Hindlimb muscle (tissue), 1 donor: ENCODE measurements at places on chromosomes 2 and 18.

DNA sequence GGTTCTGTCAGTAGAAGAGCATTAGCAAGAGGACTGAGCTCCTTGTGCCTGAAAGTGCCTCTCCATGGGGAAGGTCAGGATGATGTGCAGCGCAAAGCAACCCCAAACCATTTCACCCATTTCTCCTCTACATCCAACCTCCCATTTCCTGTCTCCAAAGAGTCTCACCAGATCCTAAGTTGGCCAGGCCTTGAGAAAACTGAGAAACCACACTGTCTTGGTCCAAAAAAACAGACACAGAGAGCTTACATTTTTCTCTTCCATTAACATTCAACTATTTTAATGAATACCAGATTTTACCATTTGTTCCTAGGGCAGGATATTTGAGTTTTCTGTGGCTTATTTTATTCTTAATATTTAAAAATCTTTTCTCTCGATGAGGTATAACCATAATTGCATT lies 195.0 kb downstream of the EPHA4 start:
- DNase-seq, result no peak

GRCh38 chr2:219455581-219455980 lies 20.9 kb downstream of the SPEG start:
- no peak for DNase-seq

DNA sequence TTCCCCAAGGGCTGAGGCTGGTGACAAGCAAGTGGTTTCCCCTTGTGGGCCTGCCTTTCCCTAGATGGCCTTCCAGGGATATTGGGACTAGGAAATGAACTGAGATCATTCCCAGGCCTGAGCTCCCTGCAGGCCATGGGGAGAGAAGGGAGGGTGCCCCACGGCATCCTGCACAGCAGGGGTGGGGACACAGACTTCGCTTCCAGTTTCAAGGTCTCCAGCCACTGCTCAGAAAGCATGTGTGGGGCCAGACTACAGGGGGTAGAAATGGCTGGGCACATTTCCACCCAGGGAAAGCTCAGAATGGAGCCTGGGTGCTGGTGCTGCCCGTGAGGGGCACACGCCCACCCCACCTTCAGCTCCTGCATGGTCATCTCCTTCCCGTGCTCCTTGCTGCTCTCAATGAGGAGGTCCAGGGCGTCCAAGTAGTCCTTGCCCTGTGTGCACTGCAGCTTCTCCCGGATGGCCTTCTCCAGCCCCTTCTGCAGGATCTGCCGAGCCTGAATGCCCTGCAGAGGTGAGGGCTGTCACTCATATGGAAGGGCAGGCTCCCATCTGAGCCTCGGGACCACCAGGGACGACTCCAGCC lies 13.2 kb downstream of the CYP26B1 start:
- DNase-seq, result no peak

DNA sequence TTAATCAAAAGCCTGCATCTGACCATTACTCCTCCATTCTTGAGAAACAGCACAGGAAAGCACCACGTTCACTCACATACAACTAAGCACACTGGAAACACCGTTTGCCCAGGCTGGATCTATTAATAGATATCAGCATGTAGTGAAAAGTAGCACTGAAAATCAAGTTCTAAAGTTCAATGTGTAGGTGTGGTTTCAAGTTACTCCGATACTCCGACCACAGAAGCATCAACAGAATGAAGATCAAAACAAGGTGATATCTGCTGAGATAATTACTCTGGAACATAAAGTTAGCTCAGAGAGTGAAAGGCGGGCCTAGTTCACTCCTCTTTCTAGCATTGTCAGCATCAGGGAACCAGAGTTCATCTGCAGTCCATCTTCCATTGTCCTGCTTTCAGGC lies 1367.4 kb upstream of the ACVR2A start:
- DNase-seq, result no peak

DNA sequence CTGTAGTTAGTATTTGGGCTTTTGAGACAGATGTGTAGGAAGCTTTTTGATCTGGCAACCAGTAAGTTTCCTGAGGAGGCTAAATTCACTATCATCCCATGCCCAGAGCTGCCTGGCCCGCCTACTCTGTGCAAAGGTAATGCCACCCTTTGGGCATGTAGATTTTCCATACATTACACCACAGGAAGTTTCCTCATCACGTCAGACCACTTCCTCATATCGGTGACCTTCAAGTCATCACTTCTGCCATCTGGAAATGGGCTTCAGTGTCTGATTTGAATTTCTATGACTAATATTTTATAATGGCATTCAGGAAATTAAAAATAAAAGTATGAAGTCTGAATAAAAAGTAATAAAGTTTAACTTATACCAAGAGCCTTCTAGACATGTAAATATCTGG lies 825.4 kb downstream of the DCDC2C start:
- DNase-seq, result no peak

DNA sequence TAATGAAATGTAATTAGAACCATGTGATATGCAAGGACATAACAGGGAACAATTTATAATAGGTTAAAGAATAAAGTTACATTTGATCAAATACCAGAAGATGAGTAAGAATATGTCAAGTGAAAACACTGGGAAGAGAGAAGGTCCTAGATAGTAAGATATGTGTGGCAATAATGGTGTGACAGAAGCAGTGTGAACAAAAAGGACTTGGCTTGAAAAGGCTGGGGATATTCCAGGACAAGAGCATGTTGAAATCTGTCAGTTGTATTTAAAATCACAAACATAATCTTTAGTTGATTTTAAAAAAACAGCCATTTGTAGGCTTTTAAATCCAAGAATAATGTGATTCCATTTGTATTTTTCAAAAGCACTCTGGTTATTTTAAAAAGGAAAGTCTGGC lies 1399.9 kb upstream of the SLC39A10 start:
- DNase-seq, result no peak

- no peak for DNase-seq
These were observed 3.9 kb downstream of the INPP5D start for GRCh38 chr2:233063976-233064411.

- DNase-seq, result no peak
These were observed 13.2 kb downstream of the ZNF804A start for GRCh38 chr2:184611361-184612085.

DNA sequence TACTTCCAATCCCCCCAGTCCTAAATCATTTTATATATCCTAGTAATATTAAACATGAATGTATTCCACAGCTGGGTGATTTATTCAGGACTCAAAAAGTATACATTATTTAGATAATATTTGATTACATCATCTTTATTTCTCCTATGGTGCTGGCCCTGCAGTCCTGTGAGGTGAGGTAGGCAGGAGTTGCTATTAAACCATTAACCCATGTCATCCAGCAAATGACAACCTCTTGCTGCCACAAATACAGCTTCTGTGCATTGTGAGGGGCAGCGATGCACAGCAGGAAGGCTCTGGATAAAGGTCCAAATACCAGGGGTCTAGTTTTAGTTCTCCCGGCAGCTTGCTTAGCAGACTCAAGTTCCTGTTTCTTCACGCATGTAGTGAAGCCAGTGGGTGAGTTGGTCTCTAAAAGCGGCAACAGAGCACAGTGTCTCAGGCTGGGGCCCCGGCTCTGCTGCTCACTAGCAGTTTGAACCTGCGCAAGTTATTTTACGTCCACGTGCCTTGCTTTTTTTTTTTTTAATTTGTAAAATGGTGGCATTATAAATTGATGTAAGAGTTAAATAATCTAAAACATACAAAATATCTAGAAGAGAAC lies 36.1 kb downstream of the INSIG2 start:
- peak; percentile 8 for DNase-seq

- peak; percentile 11 for DNase-seq
These were observed 100.1 kb downstream of the WDPCP start for GRCh38 chr2:63488118-63488713.

GRCh38 chr2:224816816-224817215 lies 100.7 kb upstream of the CCDC195 start:
- no peak for DNase-seq

- DNase-seq, result no peak
These were observed 341.7 kb downstream of the PTPRM start for GRCh38 chr18:7908681-7909299.

DNA sequence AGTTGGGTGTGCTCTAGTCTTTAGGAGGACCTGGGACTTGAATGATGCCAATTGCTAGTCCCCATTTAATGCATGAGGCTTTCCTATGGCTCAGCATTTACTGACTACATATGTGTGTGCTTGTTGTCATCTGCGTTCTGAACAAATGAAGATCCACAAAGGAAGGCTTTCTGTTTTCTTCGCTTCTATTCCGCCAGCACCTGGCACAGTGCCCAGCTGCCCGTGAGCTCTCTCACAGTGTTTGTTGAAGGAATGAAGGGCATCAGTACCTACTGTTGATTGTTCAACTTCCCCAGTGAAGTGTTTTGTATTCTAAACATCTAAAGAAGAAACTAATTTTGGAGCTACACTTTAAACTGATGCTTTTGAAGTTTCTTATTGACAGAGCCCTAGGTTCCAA lies 122.4 kb upstream of the LINC00305 start:
- no peak for DNase-seq

- DNase-seq, result no peak
These were observed 17.1 kb downstream of the SLC8A1 start for GRCh38 chr2:40434731-40435271.

DNA sequence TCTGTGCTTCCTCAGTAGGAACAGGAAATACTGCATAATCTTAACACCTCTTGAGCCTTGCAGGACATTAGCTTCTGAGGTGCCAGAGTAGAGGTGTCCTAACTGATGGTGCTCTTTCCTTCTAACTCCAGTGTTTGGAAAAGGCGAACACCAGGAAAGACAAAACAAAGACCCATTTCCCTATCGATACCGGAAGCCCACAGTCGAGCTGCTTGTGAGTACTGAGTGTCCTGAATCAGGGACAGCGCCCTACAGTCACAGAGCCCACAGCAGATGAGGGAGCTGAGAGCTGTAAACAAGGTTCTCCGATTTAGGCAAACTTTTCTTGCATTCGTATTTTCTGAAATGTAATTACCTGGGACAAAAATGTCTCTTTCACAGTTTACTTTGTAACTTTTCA lies 50.7 kb downstream of the SLC14A2 start:
- no peak for DNase-seq

DNA sequence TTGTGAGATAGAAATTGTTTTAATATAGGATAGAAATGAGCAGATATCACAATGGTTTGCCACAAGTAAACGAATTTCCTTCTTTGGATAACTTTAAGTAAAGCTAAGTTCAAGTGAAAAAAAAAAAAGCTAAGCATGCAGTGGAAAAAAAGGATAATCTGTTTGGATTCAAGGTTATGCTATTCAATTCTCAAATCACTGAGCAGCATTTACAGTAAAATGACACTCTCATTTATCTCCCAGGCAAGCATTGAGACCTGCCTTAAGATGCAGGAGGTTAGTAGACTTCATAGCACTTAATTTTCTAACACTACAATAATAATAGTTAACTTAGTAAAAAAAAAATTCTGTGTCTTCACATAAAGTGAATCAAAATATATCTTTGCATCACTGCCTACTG lies 351.3 kb downstream of the NRXN1 start:
- DNase-seq, result no peak

- no peak for DNase-seq
These were observed 81.6 kb upstream of the TMEM17 start for GRCh38 chr2:62587592-62587991.

DNA sequence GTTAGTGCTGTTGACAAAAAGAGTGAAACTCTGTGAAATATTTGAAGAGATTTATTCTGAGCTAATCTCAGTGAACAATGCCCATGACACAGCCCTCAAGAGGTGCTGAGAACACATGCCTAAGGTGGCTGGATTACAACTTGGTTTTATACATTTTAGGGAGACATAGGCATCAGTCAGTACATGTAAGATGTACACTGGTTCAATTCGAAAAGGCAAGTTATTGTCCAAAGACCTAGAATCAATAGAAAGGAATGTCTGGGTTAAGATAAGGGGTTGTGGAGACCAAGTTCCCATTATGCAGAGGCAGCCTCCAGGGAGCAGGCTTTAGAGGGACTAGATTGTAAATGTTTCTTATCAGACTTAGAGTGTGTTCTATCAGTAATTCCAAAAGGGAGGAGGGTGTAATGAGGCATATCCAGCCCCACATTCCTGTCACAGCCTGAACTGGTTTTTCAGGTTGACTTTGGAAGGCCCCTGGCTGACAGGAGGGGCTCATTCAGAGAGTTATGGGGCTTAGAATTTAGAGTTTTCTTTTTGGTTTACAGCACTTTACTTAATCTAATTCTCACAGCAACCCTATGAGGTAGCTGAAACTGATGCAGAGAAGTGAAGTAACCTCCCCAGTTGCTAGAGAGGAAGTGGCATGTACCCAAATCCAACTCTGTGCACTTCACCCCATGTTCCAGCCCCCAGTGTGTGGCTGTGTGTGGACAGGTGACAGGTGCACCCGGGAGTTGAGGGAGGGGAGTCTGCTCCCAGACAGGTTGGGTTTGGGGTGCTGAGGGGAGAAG lies 28.3 kb upstream of the ASAP2 start:
- no peak for DNase-seq

- no peak for DNase-seq
These were observed 492.4 kb upstream of the ACVR2A start for GRCh38 chr2:147352264-147353071.

DNA sequence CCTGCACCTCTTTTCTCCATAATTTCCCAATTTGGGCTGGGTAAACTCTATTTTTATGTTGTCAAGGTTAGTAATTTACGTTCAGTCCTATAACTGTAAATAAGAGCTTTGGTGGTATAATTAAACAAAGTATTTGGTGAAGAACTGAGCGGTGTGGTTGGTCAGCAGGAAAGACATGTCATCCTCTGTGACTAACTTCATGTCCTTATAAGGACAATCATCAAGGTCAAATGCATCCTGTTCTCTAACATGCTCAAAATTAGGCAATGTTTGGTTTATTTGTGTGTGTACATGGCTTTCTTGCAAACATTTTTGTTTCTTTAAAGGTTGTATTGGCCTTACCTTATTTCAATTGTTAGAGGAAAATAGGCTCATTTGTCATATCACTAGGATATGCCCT lies 121.5 kb upstream of the NABP1 start:
- DNase-seq, result no peak

- DNase-seq, result no peak
These were observed 1.6 kb downstream of the DYTN start for GRCh38 chr2:206716623-206717022.

DNA sequence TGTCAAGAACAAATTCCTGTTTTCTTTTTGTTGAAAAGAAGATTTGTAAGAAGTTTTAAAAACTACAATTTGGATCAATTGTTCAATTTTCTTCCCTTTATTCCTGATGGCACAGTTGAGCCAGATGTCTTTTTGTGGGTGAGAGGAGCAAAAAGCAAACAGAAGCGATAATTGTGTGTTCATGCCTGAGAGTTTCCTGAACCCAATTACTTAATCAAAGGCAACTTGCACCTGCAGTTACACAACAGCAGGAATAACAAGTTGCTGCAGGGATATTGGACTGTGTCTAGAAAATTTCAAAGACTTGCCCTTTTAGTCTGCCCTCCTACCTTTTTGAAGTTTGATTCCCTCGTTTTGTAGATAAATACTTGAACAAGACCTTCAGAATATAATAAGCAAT lies 383.6 kb downstream of the DSEL start:
- no peak for DNase-seq

GRCh38 chr2:71938108-71938507 lies 209.6 kb downstream of the CYP26B1 start:
- DNase-seq, result no peak

- DNase-seq, result no peak
These were observed 7.6 kb downstream of the TRIP12 start for GRCh38 chr2:229914171-229914570.
